ENCODE measurements at places on chromosomes 13 and 19. TPM values are rescaled to one million over a fixed set of nuclear protein-coding genes. Genes with fewer than 3 reads are reported as not detected.
A peak's percentile ranks its signal among the peaks of the same experiment; 100 is the strongest.

The GSX1 gene
- not detected for total RNA-seq

The DACH1 gene
- 11.5 TPM for total RNA-seq

The CPAMD8 gene
- total RNA-seq = 50.9 TPM

The KIR3DL2 gene
- total RNA-seq = 0.35 TPM

The ZNF600 gene
- 13.1 TPM for total RNA-seq

DNA sequence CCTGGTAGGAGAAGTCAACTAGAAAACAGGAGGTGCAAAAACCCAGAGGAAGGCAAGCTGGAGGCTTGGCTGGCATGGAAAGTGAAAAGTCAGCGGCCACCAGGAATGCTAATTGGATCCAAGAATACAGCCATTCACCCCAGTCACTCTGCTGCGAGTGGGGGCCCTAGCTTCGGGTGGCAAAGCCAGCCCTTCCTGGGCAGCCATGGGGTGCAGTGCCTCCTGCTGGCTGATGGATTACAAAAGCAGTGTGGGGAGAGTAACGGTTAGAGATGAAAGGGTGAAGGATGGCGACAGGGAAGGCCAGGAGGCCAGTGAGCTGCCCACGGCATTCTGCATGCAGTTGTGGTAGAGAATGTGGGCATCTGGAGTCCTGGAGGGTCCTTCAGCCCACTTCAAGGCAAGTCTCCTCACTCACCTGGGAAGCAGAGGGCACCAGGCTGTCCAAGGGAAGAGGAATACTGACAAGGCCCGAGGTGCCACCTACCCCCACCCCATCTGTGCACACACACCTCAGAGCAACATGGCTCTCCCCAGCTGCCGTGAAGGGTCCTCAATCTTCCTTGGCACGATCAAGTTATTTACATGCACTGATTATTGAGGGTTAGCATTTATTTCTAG, 20.3 kb upstream of the EPHX3 start:
- DNase-seq = no peak

DNA sequence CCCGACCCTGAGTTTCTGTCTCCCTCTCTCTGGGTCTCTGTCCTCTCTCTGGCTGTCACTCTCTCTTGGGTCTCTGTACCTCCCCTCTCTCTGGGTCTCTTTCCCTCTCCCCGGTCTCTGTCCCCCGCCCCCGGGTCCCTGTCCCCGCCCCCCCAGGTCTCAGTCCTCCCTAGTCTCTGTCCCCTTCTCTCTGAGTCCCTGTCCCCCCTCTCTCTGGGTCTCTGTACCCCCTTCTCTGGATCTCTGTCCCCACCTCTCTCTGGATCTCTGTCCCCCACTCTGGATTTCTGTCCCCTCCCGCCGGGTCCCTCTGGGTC, 2.3 kb upstream of the FTL start:
- no peak for DNase-seq

DNA sequence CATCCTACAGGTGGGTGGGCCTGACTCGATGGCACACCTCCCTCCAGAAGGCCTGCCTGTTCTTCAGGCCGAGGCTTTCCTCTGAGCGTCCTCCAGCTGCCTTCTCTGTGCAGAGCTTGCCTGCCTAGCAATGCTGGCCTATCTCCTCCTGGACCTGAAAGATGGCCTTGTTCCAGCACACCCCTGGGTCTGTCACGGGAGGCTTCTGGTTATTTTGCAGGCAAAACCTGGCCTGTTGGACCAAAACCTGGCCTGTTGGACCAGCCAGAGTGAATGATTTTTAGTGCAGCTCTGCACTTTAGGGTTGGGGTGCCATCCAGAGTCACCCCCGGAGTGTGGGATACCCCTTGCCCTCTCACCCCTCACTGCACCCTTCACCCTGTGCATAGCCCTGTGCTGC, 128.4 kb downstream of the KATNAL1 start:
- DNase-seq = no peak

- DNase-seq = peak; percentile 67
Observed at GRCh38 chr19:49335071-49335783, at the start of gene CD37. CD37 (plus strand) TSS chr19:49335406; CDS start chr19:49335541, 135 bp downstream.

GRCh38 chr13:104648291-104648690, 1582.1 kb upstream of the SLC10A2 start:
- no peak for DNase-seq

DNA sequence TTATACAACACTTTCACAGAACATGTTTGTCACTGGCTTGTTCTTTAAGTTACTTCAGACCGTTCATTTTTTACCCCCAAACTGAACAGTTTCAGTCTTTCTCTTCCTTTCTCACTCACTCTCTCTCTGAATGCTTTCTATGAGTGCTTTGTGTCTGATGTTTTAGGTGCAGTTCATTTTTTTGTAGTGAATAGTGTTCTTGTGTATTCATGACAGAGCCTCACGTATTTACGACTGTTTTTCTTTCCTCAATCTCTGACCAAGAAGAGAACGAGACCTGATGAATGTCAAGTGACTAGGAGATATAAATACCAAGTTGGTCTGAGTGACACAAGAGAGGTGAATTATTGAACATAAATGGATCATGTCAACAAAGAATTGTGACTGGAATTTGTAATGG, 1525.0 kb upstream of the MIR17HG start:
- DNase-seq = no peak

DNA sequence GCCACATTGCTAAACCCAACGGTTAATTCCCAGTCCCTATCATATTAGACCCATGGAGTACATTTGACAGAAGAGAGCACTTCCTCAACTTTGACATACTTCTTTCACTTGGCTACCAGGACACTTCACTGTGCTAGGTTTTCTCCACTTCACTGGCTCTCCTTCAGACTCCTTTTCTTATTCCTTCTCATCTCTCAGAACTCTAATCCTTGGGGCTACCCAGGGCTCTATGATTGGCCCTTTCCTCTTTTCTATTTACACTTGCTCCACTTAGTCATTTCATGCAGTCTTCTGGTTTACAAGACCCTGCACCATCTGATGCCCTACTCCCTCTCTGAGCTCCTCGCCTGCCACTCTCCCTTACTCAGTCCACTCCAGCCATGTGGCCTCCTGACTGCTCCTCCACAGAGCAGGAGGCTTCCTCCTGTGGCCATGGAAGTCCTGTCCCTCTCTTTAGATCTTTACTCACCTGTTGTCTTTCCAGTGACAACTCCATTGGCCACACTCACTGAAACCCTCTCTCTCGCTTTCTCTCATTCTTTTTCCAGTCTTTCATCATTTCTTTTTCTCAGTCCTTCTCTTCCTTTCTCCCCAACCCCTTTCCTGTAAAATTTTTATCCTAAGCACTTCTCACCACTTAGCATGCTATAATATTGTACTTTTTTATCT, 90.4 kb downstream of the TBC1D4 start:
- no peak for DNase-seq

GRCh38 chr19:14472202-14472938, 2.8 kb downstream of the PTGER1 start:
- peak; percentile 88 for DNase-seq

DNA sequence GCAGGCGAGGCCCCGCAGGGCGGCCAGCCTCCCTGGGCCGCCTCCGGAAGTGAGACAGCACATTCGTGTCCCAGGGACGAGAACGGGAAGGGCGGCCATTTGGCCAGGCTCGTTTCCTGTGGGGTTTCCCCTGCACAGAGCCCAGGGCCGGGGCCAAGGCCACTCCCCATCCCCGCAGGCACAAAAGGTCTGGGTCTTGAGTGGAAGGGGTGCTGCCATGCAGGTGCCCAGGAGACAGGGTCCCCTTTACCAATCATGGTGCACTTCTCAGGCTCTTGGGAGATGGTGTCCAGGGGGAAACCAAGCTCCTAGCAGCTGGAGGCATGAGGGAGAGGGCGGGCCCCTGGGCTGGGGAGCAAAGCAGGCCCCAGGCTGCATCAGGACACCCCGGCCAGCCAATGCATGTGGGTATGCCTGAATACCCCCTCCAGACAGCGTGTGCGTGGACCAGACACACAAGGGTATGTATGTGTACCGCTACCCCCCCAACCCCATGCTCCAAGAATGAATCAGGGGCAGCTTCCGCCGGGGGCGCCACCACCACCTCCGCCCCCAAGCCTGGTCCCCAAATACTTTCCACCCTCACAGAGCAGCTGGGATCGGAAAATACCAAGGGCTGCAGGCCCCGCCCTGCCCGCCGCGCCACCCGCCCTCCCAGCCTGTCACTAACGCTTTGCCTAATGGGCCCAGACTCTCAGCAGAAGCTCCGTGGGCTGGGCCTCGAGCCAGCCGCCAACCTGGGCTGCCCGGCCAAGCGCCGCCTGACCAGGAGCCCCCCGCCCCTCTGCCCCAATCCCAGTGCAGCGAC, 37.6 kb upstream of the NANOS3 start:
- peak; percentile 93 for DNase-seq

DNA sequence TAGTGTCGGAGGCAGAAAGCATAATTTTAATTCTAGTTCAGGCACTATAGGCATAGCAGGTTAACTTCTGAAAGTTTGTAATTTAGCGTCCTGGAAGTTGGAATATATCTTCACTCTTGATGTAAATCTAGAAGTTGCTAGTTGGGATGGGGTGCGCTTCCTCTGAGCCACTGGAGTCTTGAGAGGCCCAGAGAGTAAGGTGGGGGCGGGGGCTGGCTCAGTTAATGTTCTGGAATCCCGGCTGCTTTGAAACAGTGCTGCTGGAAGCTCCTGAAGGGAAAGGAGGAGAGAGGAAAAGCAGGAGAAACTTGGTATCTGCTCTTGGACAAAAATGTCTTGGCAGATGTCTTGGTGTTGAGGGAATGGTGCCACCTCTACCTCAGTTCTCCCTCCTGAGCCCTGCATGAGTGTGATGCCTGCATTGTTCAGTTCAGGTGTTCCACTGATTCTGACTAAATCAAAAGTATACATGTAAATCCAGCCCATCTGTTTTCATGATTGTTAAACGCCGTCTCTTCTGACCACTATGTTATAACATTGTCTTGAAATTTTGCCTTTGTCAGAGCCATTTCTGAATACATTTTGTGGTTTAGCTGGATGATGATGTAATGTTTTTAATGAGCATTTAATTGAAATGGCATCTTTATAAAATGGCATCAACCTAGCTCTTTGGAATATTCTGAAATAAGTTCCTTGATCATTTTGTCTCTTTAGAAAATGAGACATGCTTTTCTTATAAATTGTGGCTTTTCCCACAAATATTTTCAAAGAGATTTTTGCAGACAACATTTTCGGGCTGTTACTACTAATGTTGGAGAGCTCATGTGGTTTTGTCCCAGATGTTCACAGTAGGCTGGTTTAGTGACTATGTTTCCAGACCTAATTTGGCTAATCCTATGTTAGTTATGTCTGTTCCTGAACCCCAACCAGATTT, 202.7 kb downstream of the SHISA2 start:
- DNase-seq = no peak

DNA sequence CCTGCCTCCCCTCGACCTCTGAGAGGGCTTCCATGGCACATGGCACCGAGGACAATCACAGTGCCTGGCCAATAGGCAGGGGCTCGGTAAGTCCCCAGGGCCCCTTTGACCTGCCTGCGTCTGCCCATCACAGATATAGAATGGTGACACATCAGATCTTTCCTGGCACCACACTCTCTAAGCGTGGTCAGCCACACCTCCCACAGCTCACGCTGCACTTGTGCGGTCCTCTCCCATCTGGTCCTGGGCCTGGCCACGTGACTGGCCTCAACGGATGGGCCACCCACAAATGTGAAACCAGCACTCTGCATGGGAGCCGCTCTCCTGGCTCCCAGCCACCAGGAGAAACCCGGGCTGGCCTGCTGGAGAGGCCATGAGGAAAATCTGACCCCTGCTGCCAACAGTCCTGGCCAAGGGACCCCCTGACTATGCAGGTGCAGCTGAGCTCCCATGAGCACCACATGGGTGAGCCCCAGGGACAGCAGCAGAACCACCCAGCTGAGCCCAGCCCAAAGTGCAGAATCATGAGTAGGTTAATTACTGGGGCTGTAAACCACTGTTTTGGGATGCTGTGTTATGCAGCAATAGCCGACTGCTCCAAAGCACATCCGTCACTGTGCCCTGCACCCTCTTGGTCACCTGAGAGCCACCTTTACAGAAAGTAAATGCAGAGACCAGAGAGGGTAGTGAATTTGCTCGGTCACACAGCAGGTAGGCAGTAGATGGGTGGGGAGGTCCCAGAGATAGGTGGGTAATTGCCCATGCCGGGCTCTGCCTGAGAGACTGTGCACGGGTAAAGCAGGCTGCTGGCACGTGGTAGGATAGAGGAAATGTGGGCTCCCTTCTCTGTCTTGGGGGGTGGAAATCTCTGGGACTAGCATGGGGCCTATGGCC, 9.7 kb upstream of the MEF2B start:
- DNase-seq = no peak

DNA sequence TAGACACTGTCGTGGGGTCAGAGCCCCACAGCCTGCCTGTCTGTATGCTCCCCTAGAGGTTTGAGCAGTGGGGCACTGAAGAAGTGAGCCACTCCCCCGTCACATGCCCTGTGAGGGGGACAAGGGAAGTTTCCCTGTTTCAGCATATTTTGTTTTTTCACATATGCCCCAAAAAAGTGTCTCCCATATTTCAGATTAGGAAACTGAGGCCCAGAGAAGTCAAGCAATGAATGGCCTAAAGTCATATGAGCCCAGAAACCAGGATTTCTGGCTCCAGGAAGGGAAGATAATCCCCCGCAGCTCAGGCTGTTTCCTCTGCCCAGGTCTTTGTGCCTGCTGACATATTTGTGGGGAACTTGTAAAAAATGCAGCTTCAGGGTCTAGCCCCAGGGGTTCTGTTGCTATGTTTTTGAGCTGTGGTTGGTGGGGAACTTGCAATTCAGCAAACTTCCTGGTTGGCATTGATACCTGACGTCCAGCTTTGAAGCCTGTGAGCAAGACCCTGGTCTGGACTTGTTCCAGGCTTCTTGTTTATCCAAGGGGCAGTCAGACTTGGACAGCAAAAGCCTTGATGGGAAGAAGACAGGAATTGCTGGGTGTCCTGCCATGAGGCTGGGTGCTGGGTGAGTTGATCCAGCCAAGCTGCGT, 9.5 kb downstream of the RASL11A start:
- DNase-seq = no peak

Data from upper lobe of right lung (tissue), 1 donor.